ENCODE measurements at places on chromosomes 4 and X.

- DNase-seq: no peak
These were observed 81.8 kb downstream of the MID1IP1 start for GRCh38 chrX:38882894-38883626.

DNA sequence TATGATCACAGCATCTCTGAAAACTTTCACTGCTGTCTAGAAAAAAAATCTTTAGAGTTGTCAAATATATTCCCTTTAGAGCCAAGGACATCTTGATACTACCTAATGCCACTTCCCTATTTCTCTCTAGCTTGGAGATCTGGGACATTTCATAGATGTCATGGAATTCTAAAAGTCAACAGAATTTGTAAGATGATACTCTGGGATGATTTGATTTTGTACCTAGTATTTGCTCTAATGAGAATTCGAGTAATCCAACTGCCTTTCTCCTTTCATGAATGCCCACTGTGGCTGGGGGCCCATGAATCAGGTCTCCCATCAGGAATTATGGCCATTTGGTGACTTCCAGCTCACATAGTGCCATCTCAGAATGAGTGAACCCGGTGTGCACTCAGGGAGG, 73.2 kb downstream of the NHS start:
- DNase-seq: no peak

DNA sequence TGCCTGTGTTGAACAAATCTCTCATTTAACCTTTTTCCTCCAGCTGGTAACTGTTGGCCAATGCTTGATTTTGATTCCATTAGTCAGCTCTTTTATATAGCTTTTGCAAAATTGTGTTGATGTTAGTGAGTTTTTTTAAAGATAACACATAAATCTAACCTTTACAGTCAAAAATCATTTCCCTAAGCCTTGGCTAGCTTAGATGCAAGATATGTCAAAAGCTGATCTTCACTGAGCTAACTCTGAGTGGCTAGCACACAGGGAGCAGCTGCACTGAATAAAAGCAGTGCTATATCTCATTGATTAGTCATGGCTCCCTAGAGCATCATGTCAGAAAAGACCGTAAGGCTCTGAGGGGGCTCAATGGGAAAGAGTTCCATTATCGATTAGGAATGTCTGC, 78.7 kb downstream of the PPARGC1A start:
- no peak for DNase-seq

DNA sequence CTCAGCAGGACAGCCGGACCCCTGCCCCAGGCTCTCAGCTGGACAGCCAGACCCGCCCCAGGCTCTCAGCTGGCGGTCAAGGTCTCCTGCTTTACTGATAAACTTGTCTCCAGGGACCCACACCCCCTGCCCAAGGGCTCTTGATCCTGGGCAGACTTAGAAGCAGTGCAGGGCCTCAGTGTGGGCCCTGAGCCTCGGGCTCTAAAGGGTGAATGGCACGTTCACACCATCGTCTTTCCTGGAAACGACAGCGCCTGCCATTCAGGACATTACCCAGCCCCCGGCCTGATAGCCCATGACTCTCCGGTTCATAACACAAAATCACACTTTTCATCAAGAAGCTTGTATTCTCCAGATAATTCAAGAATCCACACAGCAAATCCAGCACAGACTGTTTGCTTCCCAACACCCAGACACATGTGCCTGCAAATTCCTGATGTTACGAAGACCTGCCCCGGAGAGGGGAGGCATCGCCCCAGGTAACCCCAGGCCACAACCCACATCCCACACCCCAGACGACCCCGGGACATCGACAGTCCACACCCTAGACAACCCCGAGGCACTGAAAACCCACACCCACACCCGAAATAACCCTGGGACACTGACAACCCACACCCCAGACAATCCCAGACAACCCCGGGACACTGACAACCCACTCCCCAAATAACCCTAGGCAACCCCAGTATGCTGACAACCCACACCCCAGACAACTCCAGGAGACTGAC, 136.8 kb downstream of the FAM53A start:
- DNase-seq: no peak

GRCh38 chrX:147342197-147342596, 527.7 kb upstream of the CXorf51A start:
- no peak for DNase-seq

DNA sequence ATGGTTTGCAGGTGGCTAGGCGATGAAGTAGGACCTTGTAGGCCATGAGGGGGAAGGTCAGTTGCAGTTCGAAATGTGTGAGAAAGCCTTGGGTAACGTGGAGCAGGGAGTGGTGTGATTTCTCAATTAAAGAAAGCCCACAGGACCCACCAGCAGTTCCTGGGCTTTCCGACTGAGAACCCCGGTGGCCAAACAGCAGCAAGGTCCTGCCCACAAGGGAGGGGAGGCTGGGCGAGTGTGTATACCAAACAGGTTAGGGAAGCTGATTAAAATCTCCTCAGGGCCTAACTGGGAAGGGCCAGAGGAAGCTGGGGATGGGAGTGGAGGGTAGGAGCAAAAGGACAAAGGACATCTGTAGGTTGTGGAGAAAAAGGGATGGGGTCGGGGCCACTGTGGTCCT, 2.4 kb downstream of the ATP6AP1 start:
- DNase-seq: no peak

DNA sequence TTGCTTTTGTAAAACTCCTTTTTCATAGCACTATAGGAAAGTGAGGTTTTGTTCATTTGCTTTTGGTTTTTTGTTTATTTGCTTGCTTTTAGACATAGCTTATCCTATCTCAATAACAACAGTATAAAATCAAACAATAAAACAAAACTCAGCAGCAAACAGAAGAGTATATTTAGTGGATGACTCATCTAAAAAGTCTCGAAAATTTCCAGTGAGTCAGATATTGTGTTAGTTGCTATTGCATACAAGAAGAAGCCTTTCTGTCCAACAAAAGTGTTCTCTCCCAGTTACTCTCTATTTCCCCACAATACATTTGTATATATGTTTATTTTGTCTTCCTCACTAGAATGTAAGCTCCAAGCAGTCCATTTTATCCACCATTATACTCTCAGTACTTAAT, 36.0 kb upstream of the NPNT start:
- no peak for DNase-seq

DNA sequence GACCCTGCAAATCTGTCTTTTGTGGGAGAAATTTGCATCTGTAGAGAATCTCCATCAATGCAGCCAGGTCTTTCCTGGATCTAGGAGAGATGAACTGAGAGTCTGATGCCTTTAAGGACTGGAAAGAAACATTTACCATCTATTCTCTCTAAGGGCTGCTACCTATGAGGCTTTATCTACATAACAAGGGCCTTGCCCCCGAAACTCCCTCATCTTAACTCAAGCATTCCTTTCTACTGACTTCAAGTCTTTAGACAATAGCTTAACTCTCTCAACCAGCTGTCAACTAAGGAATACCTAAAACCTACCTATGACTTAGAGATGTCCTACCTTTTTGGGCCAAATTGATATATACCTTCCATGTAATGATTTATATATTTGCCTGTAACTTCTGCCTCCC, 32.1 kb downstream of the MAGEB17 start:
- no peak for DNase-seq

GRCh38 chrX:16601885-16602284, 48.1 kb upstream of the S100G start:
- DNase-seq: no peak

DNA sequence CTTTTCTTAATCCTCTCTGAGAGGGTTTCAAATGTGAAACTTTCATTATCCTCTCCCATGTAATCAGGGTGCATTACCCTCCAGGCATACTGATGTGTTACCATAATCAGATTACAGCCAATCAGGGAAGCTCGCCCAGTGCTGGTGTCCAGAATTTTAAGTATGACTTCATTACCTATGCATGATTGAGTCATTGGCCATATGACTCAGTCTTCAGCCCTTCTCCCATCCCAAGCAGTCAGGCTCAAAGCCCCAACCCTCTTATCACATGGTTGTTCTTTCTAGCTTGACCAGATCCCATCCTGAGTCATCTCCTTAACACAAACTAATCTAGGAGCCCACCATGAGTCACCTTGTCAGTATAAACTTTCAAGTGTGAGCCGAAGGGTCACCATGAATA, 1668.1 kb upstream of the AGA start:
- DNase-seq: no peak

- no peak for DNase-seq
These were observed 471 bp upstream of the PLAC8 start for GRCh38 chr4:83115000-83115399.

DNA sequence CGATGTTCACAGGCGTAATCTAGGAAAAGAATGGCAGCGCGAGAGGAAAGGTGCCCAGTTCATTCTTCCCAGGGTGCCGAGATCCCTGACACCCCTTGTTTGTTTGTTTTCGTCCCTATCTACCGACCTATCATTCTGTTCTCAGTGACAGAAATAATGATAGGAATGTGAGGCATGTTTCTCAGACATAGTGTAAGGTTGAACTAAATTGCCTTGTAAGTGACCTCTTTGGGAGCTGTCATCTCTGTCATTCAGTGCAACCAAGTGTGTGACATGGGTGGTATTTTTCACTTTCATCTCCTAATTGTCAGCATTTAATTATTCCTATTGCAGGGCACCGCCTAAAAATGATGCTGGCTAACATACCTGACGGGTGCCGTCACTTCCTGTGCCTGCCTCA, 24.4 kb downstream of the CLDN22 start:
- no peak for DNase-seq

GRCh38 chr4:159178151-159178546, 75.3 kb downstream of the RAPGEF2 start:
- DNase-seq: no peak

GRCh38 chrX:17654116-17654515, 83.2 kb upstream of the SCML1 start:
- no peak for DNase-seq

DNA sequence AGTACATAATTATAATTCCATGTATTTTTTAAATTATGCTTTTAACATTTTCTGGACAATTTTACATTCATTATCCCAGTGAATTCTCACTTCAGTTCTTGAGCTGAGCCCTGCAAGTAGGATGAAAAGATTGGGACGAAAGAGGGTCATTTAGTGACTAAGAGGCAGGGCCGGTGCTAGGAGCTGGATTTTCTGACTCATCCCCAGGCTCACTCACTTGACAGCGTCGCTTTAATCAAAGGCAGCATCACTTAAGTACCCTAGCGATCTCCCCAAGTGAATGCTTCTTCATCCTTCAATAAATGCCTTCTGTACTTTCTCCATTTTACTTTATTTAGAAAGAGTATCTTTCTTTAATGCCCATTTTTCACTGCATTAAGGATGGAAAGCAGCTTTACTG, 263.6 kb downstream of the HS3ST1 start:
- no peak for DNase-seq

- no peak for DNase-seq
These were observed 47.9 kb downstream of the ARHGAP24 start for GRCh38 chr4:85522836-85523235.

Measured in stimulated activated CD8-positive, alpha-beta memory T cell treated with anti-CD3 and anti-CD28 coated beads, Interleukin-7, amount 100 ng/mL, for 1 hour (primary cell).